Osteocyte (in vitro differentiated cells): ENCODE measurements at places on chromosomes 4 and X. TPM values are rescaled to one million over a fixed set of nuclear protein-coding genes. Genes with fewer than 3 reads are reported as not detected.
A peak's percentile ranks its signal among the peaks of the same experiment; 100 is the strongest.

DNA sequence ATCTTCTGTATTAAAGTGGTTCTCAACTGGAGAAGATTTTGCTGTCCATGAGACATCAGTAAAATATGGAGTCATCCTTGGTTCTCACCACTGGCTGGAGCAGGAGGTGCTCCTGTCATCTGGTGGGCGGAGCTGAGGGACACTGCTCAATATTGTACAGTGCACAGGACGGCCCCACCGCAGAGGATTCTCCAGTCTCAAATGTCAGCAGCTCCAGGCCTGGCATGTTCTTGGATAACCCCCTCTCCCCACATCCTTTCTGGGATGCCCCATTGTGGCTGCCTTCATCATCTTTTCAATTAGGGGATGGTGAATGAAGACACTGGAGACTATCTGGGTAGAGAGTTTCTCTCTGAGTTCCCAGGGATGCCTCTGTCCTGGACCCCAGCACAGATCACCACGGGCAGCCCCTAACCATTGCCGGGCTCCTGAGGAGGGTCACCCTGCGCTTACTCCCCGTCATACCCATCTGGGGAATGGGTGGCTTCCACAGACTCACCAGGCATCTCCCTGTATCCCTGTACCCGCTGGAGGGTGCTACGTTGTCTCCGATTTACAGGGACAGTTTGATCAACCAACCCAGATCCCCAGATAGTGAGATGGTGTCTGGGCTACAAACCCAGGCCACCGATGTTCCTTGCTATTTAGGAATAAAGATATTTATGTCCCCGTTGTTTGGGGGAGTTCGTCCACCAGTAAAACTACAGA, 21.9 kb upstream of the P2RY8 start:
- no peaks in the 10 kb centered on the region for H3K36me3 ChIP-seq
- peak; percentile 72 for DNase-seq
- H3K4me1 ChIP-seq: no peaks in the 10 kb centered on the region
- H3K4me3 ChIP-seq: no peak overlapping the region
- no peak overlapping the region for H3K27ac ChIP-seq
- peaks cover 2% of the 10 kb centered on the region for H3K27me3 ChIP-seq

- peaks cover 16% of the 10 kb centered on the region for H3K27me3 ChIP-seq
- H3K36me3 ChIP-seq: no peaks in the 10 kb centered on the region
- no peak for DNase-seq
Observed at GRCh38 chrX:153640045-153640686, 6.8 kb upstream of the DUSP9 start.

- no peak overlapping the region for H3K27ac ChIP-seq
- H3K36me3 ChIP-seq: no peaks in the 10 kb centered on the region
- H3K4me1 ChIP-seq: no peaks in the 10 kb centered on the region
- no peak for DNase-seq
Observed at GRCh38 chr4:98006060-98006459, 137.2 kb downstream of the STPG2 start.

DNA sequence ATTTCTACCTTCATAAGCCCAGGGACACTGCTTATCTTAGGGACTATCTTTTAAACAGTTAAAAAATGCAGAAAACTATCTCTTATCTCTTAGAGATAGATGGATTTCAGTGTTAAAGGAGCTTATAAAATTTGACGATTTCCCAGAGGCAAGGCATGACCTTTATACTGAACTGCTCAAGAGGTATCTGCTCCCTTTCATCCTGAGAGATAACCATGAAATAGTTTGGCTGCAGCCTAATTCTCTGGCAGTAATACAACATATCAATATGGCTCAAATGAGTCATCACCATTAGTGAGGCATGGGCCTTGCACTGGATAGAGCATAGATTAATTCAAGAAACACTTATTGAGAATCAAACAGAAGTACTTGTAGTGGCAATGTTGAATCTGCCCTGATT, 348.2 kb upstream of the GRIA3 start:
- no peak overlapping the region for H3K27ac ChIP-seq
- no peaks in the 10 kb centered on the region for H3K27me3 ChIP-seq
- no peaks in the 10 kb centered on the region for H3K36me3 ChIP-seq

DNA sequence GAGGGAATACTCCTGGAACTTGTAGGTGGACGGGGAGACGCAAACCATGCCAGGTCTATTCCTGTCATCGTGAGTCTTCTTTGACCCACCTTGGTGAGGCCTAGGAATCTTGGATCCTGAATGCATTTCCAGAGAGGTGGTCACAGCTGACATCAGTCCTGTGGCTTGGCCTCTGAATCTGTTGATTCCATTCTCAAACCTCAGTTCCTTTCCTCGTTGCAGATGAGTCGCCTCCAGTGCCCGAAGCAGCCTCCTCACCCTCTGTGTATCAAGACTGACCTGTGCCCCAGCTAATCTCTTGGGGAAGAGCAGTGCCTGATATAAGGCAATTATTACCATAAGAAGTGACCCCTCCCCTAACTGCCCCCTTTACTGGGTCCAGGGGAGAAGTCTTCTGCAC, 118.1 kb downstream of the SMIM20 start:
- no peak overlapping the region for H3K4me3 ChIP-seq
- peaks cover 2% of the 10 kb centered on the region for H3K27me3 ChIP-seq
- DNase-seq: no peak

GRCh38 chrX:72297953-72298730, 7.6 kb downstream of the CITED1 start:
- peaks cover 50% of the 10 kb centered on the region for H3K27me3 ChIP-seq
- no peak overlapping the region for H3K27ac ChIP-seq
- H3K4me3 ChIP-seq: no peak overlapping the region

DNA sequence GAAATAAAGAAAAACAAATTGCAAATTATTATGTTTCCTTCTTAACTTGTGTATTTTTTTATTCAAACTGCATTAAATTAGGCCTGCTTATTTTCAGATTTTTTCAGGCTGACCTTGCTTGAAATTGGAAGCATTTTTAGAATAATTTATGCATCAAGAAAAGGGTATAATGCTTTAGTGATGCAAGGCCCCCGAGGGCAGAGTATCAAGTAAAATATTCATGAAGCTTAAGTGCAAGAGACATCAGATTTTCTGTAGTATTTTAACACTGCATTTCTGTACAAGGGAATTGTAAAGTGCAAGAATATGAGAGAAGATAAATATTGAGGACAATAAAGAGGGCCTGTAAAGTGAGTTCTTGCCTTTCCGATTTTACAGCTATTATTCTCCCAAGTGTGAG, 485.8 kb upstream of the ATOH1 start:
- no peak for DNase-seq
- H3K4me3 ChIP-seq: no peak overlapping the region
- peaks cover 1% of the 10 kb centered on the region for H3K36me3 ChIP-seq
- no peak overlapping the region for H3K27ac ChIP-seq
- no peaks in the 10 kb centered on the region for H3K27me3 ChIP-seq

GRCh38 chrX:68918202-68918601, 89.4 kb downstream of the EFNB1 start:
- no peak for DNase-seq
- H3K27me3 ChIP-seq: no peaks in the 10 kb centered on the region
- H3K4me3 ChIP-seq: no peak overlapping the region
- no peaks in the 10 kb centered on the region for H3K36me3 ChIP-seq
- peaks cover 7% of the 10 kb centered on the region for H3K4me1 ChIP-seq

- H3K27me3 ChIP-seq: no peaks in the 10 kb centered on the region
- no peaks in the 10 kb centered on the region for H3K4me1 ChIP-seq
- no peak overlapping the region for H3K27ac ChIP-seq
- no peak overlapping the region for H3K4me3 ChIP-seq
- H3K36me3 ChIP-seq: no peaks in the 10 kb centered on the region
- DNase-seq: no peak
Observed at GRCh38 chr4:183356931-183357675, 34.9 kb upstream of the CLDN24 start.

DNA sequence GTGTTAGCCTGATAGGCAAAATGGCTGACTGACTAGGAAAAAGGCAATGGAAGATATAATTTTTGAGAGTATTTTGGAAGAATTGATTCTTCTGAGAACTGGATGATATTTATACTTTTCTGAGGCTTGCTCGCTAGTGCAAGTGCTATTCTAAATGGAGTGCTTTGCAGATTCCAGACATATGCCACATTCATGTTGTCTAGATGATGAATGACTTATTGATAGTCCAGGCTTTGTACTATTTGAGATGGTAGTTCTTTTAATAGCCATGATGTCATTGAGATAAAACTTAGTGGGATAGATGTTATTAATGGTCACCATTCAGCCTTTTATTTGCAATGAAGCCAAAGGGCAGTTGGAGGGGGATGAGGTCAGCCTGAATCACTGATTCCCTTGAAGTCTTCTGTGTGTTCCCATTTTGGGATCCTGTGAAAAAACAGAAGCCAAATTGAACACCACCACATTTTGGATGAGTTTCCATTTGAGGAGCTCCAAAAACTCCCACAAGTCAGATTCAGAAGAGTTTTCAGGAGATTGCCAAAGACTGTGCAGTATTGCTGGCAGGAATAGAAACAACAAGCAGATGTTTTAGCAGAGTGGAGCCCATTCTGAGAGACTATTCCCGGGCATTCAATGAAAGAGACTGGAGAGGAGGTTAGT, 184.1 kb downstream of the IL1RAPL2 start:
- no peaks in the 10 kb centered on the region for H3K4me1 ChIP-seq
- H3K4me3 ChIP-seq: no peak overlapping the region
- H3K27me3 ChIP-seq: no peaks in the 10 kb centered on the region
- no peak for DNase-seq
- H3K36me3 ChIP-seq: no peaks in the 10 kb centered on the region

DNA sequence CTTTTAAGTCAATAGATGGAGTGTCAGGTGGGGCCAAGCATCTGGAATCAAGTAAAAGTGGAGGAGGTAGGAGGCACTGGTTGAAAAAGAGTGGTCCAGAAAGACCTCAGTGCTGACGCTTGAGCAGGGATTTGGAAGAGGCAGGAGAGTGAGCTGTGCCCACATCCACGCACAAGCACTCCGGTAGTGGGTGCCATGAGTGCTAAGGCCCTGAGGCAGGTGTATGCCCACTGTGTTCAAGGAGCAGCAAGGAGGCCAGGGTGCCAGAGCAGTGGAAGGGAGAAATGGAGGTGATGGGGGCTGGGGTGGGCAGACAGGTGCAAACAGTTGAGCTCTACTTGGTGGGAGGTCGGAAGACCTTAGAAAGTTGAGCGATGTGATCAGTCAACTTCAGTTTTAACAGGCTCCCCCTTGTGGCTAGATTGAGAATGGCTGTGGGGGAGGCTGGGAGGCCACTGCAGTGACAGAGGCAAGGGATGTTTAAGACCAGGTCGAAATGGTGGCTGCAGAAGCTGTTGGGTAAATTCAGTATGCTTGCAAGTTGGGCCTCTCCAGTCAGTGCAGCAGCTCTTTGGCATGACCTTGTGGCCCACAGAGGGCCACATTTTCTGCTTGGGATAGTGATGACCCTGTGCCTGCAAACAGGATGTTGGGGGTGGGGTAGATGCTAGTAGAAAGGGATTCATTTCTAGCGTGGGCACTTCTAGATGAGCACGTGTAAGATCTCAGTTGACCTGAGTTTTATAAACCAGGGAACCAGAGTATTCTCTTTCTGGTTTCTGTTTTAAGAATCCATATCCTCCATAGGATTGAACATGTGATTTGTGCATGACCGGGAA, 12.7 kb downstream of the TKTL1 start:
- no peaks in the 10 kb centered on the region for H3K4me1 ChIP-seq
- H3K27me3 ChIP-seq: no peaks in the 10 kb centered on the region
- no peak for DNase-seq
- H3K36me3 ChIP-seq: no peaks in the 10 kb centered on the region
- H3K27ac ChIP-seq: no peak overlapping the region
- no peak overlapping the region for H3K4me3 ChIP-seq

DNA sequence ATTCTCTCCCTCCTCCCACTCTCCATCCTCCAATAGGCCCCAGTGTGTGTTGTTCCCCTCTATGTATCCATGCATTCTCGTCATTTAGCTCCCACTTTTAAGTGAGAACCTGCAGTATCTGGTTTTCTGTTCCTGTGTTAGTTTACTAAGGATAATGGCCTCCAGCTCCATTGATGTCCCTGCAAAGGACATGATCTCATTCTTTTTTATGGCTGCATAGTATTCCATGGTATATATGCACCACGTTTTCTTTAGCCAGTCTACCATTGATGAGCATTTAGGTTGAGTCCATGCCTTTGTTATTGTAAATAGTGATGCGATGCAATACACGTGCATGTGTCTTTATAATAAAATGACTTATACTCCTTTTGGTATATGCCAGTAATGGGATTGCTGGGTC, 100.3 kb upstream of the USP9X start:
- no peak overlapping the region for H3K4me3 ChIP-seq
- H3K27me3 ChIP-seq: no peaks in the 10 kb centered on the region
- no peaks in the 10 kb centered on the region for H3K36me3 ChIP-seq
- DNase-seq: no peak

- H3K36me3 ChIP-seq: no peaks in the 10 kb centered on the region
- peaks cover 10% of the 10 kb centered on the region for H3K27me3 ChIP-seq
- peak overlapping the region; percentile 78 for H3K27ac ChIP-seq
- no peak overlapping the region for H3K4me3 ChIP-seq
Observed at GRCh38 chrX:129739578-129739977, 799 bp downstream of the XPNPEP2 start.

DNA sequence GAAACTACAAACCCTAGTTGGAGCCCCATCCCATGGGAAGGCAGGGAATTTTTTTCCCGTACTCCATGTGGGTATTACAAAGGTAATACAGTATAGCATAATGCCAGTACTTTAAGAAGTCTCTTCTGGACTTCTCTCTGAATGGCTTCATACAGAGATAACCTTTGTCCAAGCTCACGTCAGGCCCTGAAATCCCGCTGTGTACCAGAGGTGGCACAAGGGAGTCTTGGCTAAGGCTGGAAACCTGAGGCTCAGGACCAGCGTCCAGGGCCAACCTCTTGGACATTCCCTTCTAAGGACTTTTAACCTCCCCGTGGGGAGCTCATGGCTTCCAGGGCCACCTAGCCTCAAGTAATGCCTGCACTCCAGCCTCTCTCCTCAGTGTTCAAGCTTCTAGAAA, 338.9 kb upstream of the FAM241A start:
- no peaks in the 10 kb centered on the region for H3K36me3 ChIP-seq
- no peak overlapping the region for H3K27ac ChIP-seq
- H3K4me3 ChIP-seq: no peak overlapping the region
- H3K27me3 ChIP-seq: no peaks in the 10 kb centered on the region
- no peak for DNase-seq
- H3K4me1 ChIP-seq: no peaks in the 10 kb centered on the region

GRCh38 chrX:106802063-106802387, 448 bp upstream of the TBC1D8B start:
- no peak for DNase-seq
- H3K27me3 ChIP-seq: peaks cover 28% of the 10 kb centered on the region
- H3K4me3 ChIP-seq: peak overlapping the region; percentile 95

GRCh38 chr4:60327651-60328050, 872.5 kb upstream of the ADGRL3 start:
- H3K27me3 ChIP-seq: no peaks in the 10 kb centered on the region
- no peak for DNase-seq
- no peak overlapping the region for H3K4me3 ChIP-seq
- no peaks in the 10 kb centered on the region for H3K36me3 ChIP-seq

- H3K27me3 ChIP-seq: no peaks in the 10 kb centered on the region
- no peak overlapping the region for H3K27ac ChIP-seq
- no peaks in the 10 kb centered on the region for H3K36me3 ChIP-seq
- no peak for DNase-seq
- H3K4me3 ChIP-seq: no peak overlapping the region
- peaks cover 26% of the 10 kb centered on the region for H3K4me1 ChIP-seq
Observed at GRCh38 chrX:110310896-110311295, 7.0 kb downstream of the AMMECR1 start.

Gene TRMT10A
- 5.4 and 6.3 TPM in 2 replicates for total RNA-seq

Gene SEC24B
- 34.5 and 34.6 TPM in 2 replicates for total RNA-seq

Gene RAB41
- total RNA-seq: not detected in 2 replicates

Gene DCHS2
- total RNA-seq: 0.13 and 0.16 TPM in 2 replicates

Gene RAB40A
- 0.24 and 0.68 TPM in 2 replicates for total RNA-seq
